ENCODE measurements at places on chromosomes 4 and X. TPM values are rescaled to one million over a fixed set of nuclear protein-coding genes. Genes with fewer than 3 reads are reported as not detected.

Gene KLKB1
- total RNA-seq = not detected

Gene MAGEA4
- not detected for total RNA-seq

DNA sequence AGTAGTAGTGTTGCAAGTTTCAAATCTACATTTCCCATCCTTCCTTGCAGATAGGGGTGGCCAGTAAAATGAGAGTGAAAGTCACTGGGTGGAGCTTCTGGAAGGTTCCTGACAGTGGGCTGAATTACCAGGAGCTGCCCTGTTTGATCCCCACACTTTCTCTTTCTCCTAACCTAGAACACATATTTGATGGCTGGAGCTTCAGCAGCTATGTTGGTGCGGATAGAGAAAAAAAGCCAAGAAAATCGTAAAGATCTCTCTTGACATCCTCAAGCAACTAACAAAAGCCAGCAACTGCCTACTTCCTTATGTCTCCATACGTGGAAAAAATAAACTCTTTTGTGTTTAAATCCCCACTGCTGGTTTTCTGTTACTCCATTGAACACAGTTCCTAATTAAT is 32.2 kb downstream of the ZNF275 start:
- DNase-seq = no peak

DNA sequence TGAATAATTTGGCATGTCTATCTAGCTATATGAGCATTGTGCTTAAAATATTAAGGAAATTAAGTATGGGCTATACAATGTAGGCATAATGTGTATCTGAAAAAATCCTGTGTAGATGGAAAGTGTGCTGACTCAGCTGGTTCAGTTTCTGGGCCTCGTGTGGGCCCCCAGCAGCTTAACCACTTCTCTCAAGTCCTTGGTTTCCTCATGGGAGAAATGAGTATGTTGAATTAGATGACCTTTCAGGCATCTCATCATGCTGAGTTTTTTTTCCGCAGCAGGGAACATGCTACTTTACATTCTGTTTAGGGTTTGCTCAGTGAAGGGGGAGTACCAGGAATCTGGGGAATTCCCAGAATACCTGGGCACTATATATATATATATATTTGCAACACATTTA is 30.5 kb downstream of the RHOH start:
- DNase-seq = no peak

- DNase-seq = no peak
Observed at GRCh38 chr4:93771640-93772411, 56.7 kb upstream of the ATOH1 start.

DNA sequence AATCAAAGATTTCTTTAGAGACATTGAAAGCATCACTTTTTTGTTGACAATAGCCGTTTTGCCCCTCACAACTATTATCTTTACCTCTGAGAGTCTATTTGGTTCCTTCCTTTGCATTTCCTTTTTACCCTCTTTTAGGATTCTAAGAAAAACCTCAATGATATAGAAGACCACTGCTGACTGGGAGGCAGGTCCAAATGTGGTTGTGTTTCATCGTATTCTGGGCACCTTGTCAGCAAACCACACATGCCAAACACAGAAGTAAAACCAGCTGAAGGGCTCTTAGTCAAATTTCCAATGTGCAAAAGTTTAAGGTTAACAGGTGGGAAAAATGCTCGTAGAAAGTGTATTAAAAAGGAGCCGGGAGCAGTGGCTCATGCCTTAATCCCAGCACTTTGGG is 5.1 kb upstream of the PRMT9 start:
- no peak for DNase-seq

DNA sequence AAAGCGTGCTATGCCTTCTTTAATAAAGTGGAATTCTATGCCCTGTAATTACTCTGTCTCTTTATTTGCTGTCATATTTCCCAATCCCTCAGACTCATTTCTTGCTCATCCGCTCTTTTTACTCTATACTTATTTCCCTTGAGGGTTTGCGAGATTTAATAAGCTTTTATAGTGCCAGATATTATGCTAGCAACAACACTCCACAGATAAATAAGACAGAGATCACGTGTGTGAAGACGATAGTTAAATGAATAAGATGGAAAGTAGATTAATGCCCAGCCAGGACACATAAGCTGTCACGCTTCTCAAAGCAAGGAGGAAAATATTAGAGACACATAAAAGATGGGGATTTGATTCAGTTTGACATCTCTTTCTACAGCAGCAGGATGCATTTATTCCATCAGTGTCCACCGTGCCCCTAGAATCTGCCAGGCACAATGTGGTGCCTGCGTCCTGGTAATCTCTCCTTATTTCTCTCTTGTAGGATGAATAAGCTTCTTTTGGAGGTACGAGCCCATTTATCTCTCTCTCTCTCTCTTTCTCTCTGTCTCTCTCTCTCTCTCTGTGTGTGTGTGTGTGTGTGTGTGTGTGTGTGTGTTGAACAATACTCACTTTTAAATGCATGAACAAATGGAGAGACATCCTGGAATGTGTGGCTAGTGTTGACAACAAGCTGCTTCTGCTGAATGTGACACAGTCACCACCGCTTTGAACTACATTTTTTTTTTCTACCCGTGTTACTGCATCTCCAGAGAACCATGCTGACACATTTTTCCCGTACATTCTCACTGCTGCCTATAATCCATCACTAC is 48.2 kb downstream of the TMEM156 start:
- DNase-seq = no peak

DNA sequence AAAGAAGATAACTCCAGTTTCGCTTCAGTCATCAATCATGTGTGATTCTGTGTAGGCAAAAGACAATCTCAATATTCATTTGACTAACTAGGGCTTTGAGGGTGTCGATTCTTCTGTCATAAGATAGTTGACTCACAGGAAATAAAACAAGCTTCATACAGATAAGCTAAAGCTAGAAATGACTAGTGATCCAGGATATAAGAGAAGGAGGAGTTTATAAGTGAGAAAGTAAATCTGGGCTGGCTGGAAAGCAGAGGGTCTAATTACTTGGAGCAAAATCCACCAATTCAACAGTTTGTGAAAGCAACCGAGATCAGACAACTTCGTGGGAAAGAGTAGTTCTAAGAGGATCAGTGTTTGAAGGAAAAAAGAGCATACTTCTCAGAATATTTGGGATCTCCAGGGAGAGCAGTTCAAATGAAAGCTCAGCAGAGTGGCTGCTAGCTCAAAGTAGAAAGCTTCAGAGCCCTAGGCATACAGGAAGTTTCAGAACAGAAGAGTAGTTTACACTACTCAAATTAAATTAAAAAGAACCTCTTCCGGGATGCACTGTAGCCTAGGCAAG is 429.3 kb downstream of the INPP4B start:
- peak; percentile 95 for DNase-seq
